ENCODE measurements at places on chromosomes 1 and 21.
A peak's percentile ranks its signal among the peaks of the same experiment; 100 is the strongest.

GRCh38 chr1:23895082-23895481, 18.1 kb downstream of the CNR2 start:
- H3K4me3 ChIP-seq = no peak overlapping the region
- H3K27ac ChIP-seq = no peak overlapping the region
- peaks cover 58% of the 10 kb centered on the region for H3K27me3 ChIP-seq
- no peak for DNase-seq
- H3K4me1 ChIP-seq = peaks cover 21% of the 10 kb centered on the region

DNA sequence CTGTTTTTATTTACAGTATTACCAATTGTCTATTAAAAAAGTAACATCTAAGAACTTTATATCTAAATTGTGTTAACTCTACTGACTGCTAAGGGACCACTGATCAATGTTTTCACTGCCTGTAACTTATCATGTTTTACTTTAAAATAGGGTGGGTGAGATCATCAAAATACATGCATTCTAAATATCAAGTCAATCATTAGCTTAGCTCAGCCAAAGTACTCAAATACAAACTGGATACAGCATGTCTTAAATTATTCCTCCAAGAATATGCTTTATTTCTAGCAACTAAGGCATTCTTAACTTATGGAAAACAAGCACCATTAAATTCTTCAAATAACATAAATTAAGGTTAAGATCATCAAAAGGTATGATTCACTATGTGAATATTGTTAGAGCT, 638.7 kb upstream of the RGS18 start:
- DNase-seq = no peak
- H3K27ac ChIP-seq = no peak overlapping the region
- H3K36me3 ChIP-seq = no peaks in the 10 kb centered on the region
- no peaks in the 10 kb centered on the region for H3K27me3 ChIP-seq
- no peak overlapping the region for H3K4me3 ChIP-seq
- no peaks in the 10 kb centered on the region for H3K4me1 ChIP-seq

GRCh38 chr1:228142701-228143136, 2.6 kb downstream of the GUK1 start:
- no peak overlapping the region for H3K27ac ChIP-seq
- H3K27me3 ChIP-seq = peaks cover 18% of the 10 kb centered on the region
- H3K4me1 ChIP-seq = peaks cover 21% of the 10 kb centered on the region
- H3K4me3 ChIP-seq = no peak overlapping the region
- DNase-seq = no peak
- H3K36me3 ChIP-seq = no peaks in the 10 kb centered on the region

GRCh38 chr1:90862782-90863181, 145.7 kb upstream of the BARHL2 start:
- DNase-seq = no peak
- no peak overlapping the region for H3K27ac ChIP-seq
- no peaks in the 10 kb centered on the region for H3K4me1 ChIP-seq
- H3K4me3 ChIP-seq = no peak overlapping the region
- H3K36me3 ChIP-seq = no peaks in the 10 kb centered on the region

- H3K4me3 ChIP-seq = no peak overlapping the region
- H3K27ac ChIP-seq = no peak overlapping the region
- no peaks in the 10 kb centered on the region for H3K27me3 ChIP-seq
- no peaks in the 10 kb centered on the region for H3K4me1 ChIP-seq
- no peak for DNase-seq
Measured at GRCh38 chr1:116525440-116525839, 45.4 kb downstream of the CD58 start.

DNA sequence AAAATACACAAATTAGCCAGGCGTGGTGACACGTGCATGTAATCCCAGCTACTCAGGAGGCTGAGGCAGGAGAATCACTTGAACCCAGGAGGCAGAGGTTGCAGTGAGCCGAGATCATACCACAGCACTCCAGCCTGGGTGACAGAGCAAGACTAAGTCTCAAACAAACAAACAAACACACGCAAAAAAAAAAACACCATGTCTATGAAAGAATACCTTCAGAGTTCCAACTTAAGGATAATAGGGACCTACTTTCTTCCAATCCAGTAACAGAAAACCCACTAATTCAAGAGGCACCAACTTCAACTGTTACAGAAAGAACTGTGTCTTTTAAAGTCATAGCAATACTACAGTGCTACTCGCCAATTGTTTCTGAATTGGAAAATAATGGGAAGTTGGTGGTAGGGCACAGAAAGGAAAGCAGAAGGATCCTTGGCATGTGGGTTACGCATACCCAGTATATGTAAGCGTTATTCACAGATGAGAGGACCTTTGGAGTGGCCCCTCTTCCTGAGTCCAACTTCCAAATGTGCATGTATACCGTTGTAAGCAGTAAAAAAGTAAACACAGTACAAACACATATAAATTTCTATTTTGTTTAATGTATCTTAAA, 87.0 kb downstream of the ACBD6 start:
- H3K4me3 ChIP-seq = no peak overlapping the region
- H3K4me1 ChIP-seq = no peaks in the 10 kb centered on the region
- DNase-seq = no peak
- H3K36me3 ChIP-seq = peaks cover 47% of the 10 kb centered on the region
- no peaks in the 10 kb centered on the region for H3K27me3 ChIP-seq
- no peak overlapping the region for H3K27ac ChIP-seq

GRCh38 chr1:113416496-113416895, 26.2 kb downstream of the MAGI3 start:
- peaks cover 4% of the 10 kb centered on the region for H3K27me3 ChIP-seq
- no peaks in the 10 kb centered on the region for H3K4me1 ChIP-seq
- DNase-seq = no peak
- peaks cover 14% of the 10 kb centered on the region for H3K36me3 ChIP-seq
- no peak overlapping the region for H3K27ac ChIP-seq

GRCh38 chr21:45175326-45176095, 101.1 kb downstream of the ADARB1 start:
- H3K4me1 ChIP-seq = peaks cover 16% of the 10 kb centered on the region
- no peak for DNase-seq
- peaks cover 3% of the 10 kb centered on the region for H3K27me3 ChIP-seq
- no peak overlapping the region for H3K27ac ChIP-seq
- peaks cover 16% of the 10 kb centered on the region for H3K36me3 ChIP-seq
- no peak overlapping the region for H3K4me3 ChIP-seq

- H3K27ac ChIP-seq = peak overlapping the region; percentile 2
- no peak for DNase-seq
- no peaks in the 10 kb centered on the region for H3K27me3 ChIP-seq
- peaks cover 30% of the 10 kb centered on the region for H3K4me1 ChIP-seq
- H3K36me3 ChIP-seq = no peaks in the 10 kb centered on the region
- H3K4me3 ChIP-seq = no peak overlapping the region
Measured at GRCh38 chr1:3586986-3587759, 24.1 kb downstream of the MEGF6 start.

DNA sequence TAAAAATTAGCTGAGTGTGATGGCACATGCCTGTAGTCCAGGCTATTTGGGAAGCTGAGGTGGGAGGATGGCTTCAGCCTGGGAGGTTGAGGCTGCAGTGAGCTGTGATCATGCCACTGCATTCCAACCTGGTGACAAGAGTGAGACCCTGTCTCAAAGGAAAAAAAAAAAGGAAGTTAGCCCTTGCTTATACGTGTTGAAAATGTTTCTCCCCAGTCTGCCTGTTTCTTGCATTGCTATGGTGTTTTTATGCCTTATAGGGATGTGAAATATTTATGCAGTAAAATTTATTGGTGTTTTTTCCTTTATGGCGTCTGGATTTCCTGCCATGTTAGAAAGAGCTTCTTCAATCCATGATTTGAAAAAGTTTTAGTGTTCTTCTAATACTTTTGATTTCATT, 3.6 kb upstream of the RERE start:
- H3K36me3 ChIP-seq = no peaks in the 10 kb centered on the region
- H3K27me3 ChIP-seq = peaks cover 7% of the 10 kb centered on the region
- H3K27ac ChIP-seq = peak overlapping the region; percentile 68
- no peak overlapping the region for H3K4me3 ChIP-seq
- H3K4me1 ChIP-seq = peaks cover 62% of the 10 kb centered on the region
- no peak for DNase-seq

DNA sequence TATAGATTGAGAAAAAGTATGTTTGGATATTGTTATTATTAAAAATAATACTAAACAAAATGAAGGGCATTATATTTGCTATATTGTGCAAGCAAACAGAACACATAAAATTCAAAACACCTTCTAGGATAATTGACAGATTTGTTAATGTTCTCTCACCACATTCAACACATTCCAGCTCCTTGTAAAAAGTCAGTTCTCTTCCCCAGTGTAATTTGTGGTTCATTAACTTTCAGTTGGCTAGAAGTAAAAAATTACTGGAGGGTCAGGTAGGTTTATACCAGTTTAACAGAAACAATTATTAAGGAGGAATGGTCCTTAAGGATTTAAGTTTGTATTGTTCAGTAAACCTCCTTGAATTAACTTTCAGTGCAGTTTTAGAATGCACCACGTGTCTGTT, 1235.3 kb upstream of the ADGRL2 start:
- no peak for DNase-seq
- no peaks in the 10 kb centered on the region for H3K27me3 ChIP-seq
- H3K4me1 ChIP-seq = peaks cover 7% of the 10 kb centered on the region
- no peak overlapping the region for H3K27ac ChIP-seq
- no peaks in the 10 kb centered on the region for H3K36me3 ChIP-seq
- H3K4me3 ChIP-seq = no peak overlapping the region

DNA sequence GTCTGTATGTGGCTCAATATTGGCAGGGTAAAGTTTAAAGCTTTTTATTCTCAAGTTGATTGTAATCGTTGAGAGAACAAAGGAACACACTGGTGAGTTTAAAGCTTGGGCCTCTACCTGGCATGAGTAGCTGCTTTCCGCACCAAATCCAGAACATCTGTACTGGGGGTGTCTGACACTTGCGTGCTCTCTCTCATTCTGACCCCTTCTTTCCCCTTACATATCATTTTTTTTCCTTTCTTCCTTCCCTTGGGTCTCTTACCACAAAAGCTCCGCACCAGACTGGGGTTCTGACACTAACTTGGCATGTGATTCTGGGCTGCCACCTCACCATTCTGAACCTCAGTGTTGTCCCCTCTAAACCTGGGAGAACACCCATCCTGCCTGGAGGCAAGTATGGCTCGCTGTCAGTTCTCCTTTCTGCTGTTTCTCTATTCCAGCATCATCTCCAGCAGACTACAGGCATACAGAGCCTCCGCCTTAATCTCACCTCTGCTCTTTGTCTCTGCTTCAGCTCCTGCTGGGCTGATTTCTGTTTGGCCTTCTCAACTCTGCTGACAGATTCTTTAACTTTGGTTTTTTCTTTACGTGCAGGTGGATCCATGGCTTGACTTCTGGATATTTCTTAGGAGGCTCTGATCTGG, 859 bp upstream of the ERMAP start:
- peaks cover 28% of the 10 kb centered on the region for H3K36me3 ChIP-seq
- H3K27ac ChIP-seq = peak overlapping the region; percentile 89
- DNase-seq = no peak
- peaks cover 22% of the 10 kb centered on the region for H3K4me1 ChIP-seq
- H3K4me3 ChIP-seq = peak overlapping the region; percentile 90

- no peaks in the 10 kb centered on the region for H3K36me3 ChIP-seq
- H3K4me1 ChIP-seq = peaks cover 18% of the 10 kb centered on the region
- no peak for DNase-seq
Measured at GRCh38 chr1:88680911-88681622, 3.0 kb upstream of the PKN2 start.

DNA sequence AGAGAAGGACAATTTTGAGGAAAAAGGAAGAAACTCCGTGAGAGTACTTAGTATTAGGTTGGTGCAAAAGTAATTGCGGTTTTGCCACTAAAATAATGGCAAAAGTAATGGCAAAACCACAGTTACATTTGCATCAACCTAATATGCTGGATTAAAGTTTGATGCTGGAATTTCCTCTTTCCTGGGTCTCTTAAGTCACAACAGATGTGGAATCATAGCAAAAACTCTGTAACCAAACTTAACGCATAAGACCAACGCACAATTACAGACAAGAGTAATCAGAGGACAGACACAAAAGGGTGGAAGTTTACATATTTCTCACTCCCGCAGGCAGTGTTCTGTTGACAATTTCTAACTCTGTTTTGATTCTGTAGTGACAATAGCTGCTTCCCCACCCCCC, 182.4 kb downstream of the BACH1 start:
- H3K4me3 ChIP-seq = no peak overlapping the region
- no peaks in the 10 kb centered on the region for H3K27me3 ChIP-seq
- peaks cover 20% of the 10 kb centered on the region for H3K4me1 ChIP-seq
- no peak for DNase-seq

GRCh38 chr21:33893917-33894316, 21.7 kb downstream of the ATP5PO start:
- no peak overlapping the region for H3K4me3 ChIP-seq
- no peaks in the 10 kb centered on the region for H3K36me3 ChIP-seq
- peaks cover 45% of the 10 kb centered on the region for H3K4me1 ChIP-seq
- no peak for DNase-seq
- H3K27me3 ChIP-seq = peaks cover 6% of the 10 kb centered on the region
- no peak overlapping the region for H3K27ac ChIP-seq

- H3K4me3 ChIP-seq = no peak overlapping the region
- peaks cover 6% of the 10 kb centered on the region for H3K27me3 ChIP-seq
- peaks cover 19% of the 10 kb centered on the region for H3K4me1 ChIP-seq
Measured at GRCh38 chr1:230891413-230891812, 23.1 kb upstream of the C1orf198 start.

GRCh38 chr1:60797351-60797750, 285.0 kb upstream of the NFIA start:
- peaks cover 16% of the 10 kb centered on the region for H3K27me3 ChIP-seq
- no peak overlapping the region for H3K4me3 ChIP-seq
- H3K36me3 ChIP-seq = no peaks in the 10 kb centered on the region
- DNase-seq = no peak
- H3K27ac ChIP-seq = no peak overlapping the region
- no peaks in the 10 kb centered on the region for H3K4me1 ChIP-seq

- DNase-seq = no peak
- H3K27me3 ChIP-seq = peaks cover 7% of the 10 kb centered on the region
- H3K4me3 ChIP-seq = no peak overlapping the region
- peaks cover 10% of the 10 kb centered on the region for H3K4me1 ChIP-seq
- no peak overlapping the region for H3K27ac ChIP-seq
Measured at GRCh38 chr1:116806245-116806644, 52.0 kb downstream of the CD2 start.

DNA sequence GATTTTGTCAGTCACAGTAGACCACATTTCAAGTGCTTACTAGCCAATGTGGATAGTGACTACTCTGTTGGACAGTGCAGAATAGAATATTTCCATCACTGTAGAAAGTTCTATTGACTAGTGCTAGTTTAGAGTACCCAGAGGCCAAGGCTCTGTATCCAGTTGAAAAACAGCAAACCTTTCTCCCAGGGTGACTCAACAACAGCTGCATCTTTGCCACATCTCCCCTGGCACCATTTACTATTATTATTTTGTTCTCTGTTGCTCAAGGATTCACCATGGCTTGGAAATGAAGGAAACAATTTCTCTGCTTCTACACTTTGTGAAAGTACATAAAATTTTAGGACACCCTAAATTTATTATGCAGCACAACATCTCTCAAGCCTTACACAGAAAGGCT, 85.3 kb upstream of the WDR26 start:
- no peaks in the 10 kb centered on the region for H3K36me3 ChIP-seq
- no peak for DNase-seq
- peaks cover 17% of the 10 kb centered on the region for H3K4me1 ChIP-seq
- H3K27me3 ChIP-seq = peaks cover 11% of the 10 kb centered on the region
- H3K4me3 ChIP-seq = no peak overlapping the region

GRCh38 chr1:83769072-83769471, 229.9 kb downstream of the TTLL7 start:
- DNase-seq = no peak
- H3K4me3 ChIP-seq = no peak overlapping the region
- no peaks in the 10 kb centered on the region for H3K36me3 ChIP-seq

- no peak overlapping the region for H3K4me3 ChIP-seq
- no peak overlapping the region for H3K27ac ChIP-seq
- H3K36me3 ChIP-seq = no peaks in the 10 kb centered on the region
- peaks cover 58% of the 10 kb centered on the region for H3K4me1 ChIP-seq
Measured at GRCh38 chr1:59136541-59137275, 160.2 kb upstream of the FGGY start.

GRCh38 chr1:164369698-164370365, 189.2 kb upstream of the PBX1 start:
- H3K27ac ChIP-seq = peak overlapping the region; percentile 61
- peaks cover 9% of the 10 kb centered on the region for H3K27me3 ChIP-seq
- no peaks in the 10 kb centered on the region for H3K4me1 ChIP-seq
- no peak for DNase-seq
- no peak overlapping the region for H3K4me3 ChIP-seq
